ENCODE measurements at places on chromosomes 4 and X.

- DNase-seq: no peak
Measured at GRCh38 chr4:40228497-40229365, 31.9 kb downstream of the RHOH start.

- DNase-seq: no peak
Measured at GRCh38 chr4:87281603-87282002, 41.1 kb downstream of the HSD17B13 start.

- no peak for DNase-seq
Measured at GRCh38 chr4:182960746-182961145, 43.6 kb upstream of the DCTD start.

DNA sequence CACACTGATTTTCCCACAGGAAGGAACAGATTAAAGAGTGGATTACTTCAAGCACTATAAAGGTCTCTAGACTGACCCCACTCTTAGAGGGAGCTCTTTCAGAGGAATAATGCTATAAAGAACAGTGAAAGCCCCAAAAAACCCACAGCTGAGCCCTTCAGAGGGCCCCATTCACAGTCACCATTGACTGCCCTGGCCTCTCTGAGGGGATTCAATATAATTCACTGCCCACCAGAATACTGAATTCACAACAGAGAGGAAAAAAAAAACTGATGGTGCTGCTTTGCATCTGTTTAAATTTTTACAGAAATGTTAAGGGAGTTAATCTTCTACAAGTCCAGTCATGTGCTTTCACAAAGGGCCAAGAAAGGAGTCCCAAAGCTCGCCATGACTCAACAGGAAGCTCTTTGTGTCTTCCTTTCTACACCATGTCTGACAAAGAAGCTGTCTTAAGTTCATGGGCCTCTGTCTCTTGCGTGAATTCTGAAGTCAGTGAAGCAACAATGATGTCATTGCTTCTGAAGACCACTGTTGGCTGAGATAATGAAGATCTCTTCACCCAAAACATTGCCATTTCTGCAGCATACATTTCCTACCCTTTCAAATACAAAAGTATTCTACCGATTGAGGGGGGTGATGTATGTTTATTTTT, 174.9 kb downstream of the ADAMTS3 start:
- DNase-seq: no peak

DNA sequence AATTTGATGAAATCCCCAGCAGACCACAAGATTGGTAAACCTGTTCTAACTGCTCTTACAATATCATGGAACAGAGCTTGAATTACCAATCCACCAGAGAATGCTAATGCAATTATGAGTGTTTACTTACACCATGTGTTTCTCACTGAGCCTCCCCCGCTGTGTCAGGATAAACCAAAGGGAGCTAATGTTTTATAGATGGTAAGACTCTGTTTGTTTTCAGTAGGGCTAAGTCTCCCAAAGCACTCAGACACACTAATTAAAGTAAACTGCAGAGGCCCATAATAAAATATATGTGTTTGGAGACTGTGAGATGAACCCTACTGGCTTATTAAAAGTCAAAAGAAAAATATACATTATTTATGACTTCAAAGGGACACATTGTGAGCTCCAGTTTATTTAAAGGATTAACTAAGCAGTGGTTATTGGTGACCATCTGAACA, 261.7 kb upstream of the FAM241A start:
- no peak for DNase-seq

GRCh38 chr4:78525559-78525958, 26.0 kb upstream of the ANXA3 start:
- no peak for DNase-seq

- DNase-seq: no peak
Measured at GRCh38 chrX:23633834-23634580, 33.3 kb upstream of the PRDX4 start.

- DNase-seq: no peak
Measured at GRCh38 chr4:162011089-162011488, 152.7 kb downstream of the FSTL5 start.

- DNase-seq: no peak
Measured at GRCh38 chr4:135256111-135256510, 1054.5 kb upstream of the PABPC4L start.

All from stimulated activated CD8-positive, alpha-beta memory T cell treated with anti-CD3 and anti-CD28 coated beads, Interleukin-4, amount 100 ng/mL, for 1 hour (primary cell).